ENCODE measurements at places on chromosomes 5 and 9.

DNA sequence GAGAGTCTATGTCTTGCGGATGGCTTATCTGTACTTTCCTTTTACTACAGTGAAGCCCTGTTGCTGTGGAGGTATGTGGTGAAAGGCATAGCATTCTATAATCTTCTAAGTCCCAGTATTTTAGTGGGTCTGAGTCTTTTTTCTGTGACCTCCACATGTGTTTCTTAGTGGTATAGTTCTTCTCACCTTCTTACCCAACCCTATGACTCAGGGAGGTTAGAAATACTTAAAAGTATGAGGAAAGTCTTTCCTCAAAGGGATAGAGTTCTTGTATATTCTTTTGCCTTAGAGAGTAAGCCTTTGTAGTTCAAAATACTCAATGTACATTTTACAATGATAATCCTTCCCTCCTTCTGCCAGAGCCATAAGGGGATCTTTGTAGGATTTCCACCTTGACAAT lies 621.9 kb upstream of the CTNND2 start:
- DNase-seq = no peak

DNA sequence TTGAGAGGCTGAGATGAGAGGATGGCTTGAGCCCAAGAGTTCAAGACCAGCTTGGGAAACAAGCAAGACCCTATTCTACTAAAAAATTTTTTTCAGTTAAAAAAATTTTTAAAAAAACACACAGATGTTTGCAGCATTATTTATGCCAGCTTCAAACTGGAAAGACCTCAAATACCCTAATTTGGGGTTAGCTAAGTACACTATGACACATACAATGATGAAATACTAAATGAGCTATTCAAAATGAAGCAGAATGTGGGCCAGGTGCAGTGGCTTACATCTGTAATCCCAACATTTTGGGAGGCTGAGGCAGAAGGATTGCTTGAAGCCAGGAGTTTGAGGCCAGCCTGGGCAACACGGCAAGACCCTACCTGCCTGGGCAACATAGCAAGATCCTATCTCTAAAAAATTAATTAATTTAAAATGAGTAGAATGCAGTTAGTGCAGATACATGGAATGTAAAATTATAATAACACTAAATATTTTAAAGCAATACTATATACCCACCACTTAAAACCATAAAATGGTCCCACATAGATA lies 44.9 kb downstream of the LHFPL2 start:
- DNase-seq = no peak

DNA sequence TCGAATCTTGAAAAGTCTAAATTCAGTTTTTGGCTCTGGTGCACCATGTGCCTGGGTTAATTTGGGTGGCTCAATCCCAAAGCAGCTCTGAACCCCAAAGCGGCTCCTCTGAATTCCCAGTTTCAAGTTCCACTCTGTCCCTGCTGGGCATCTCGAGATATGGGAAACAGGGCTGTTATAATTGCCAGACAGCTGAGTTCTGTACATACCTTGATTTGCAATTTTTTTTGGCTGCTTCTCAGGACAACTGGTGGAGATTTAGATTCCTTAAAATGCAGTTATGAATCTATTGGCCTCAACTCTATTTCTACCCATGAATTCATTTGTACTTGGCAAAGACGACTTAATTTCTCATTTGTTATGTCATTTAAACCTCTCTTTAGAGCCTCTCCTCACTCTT lies 808.5 kb downstream of the TLE4 start:
- DNase-seq = no peak

DNA sequence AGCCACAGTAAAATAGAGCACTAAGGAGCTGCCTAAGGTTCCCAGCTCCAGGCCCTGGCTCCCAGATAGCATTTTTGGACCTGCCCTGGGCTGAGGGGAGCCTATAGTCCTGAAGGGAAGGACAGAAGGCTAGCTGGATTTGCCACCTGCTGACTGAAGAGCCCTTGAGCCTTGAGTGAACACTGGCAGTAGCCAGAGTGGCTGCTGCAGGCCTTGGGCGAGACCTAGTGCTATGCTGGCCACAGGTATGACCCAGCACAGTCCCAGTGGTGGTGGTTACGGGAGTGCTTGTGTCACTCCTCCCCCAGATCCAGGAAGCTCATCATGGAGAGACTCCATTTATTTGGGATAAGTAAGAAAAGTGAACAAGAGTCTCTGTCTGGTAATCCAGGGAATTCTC lies 10.3 kb upstream of the STX17 start:
- DNase-seq = no peak

GRCh38 chr5:6703806-6704205 lies 9.4 kb upstream of the TENT4A start:
- DNase-seq = no peak

- DNase-seq = no peak
Observed at GRCh38 chr9:135891027-135891631, 16.2 kb downstream of the CAMSAP1 start.

GRCh38 chr5:76223696-76224095 lies 140.5 kb downstream of the SV2C start:
- no peak for DNase-seq

DNA sequence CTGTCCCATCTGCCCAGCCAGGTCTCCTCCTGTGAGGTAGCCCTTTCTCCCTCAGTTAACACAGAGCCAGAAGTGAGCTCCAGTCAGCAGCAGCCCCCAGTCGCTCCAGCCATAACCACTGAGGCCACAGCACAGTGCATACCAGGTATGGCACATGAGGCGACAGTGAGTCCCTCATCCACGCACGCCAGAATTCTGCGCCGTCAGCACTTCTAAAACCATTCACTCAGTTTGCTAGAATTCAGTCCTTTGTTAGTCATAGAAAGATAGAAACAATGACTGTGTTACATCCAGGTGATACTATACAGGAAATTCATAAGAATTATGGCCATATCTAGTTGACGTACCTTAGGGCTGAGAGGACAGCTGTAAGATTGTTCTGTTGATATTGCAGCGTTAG lies 88.5 kb downstream of the KIAA1958 start:
- no peak for DNase-seq

GRCh38 chr5:76620166-76620565 lies 3.0 kb downstream of the F2RL2 start:
- DNase-seq = no peak

DNA sequence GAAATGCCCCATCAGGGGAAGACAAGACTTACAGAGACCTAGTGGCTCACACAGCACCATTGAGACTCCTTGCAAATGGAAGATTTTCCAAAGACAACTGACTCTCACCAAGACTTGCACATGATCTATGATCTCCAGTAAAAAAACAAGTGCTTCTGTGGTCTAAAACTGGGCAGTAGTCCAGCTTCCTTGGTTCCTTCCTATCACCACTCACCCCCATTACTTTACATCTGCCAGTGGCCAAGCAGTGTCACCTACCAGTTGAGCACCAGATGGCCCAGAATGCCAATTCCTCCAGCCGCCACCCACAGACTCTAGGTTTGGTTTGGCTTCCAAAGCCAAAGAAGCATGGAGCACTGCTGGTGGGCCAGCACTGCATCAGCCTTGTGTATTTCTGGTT lies 47.7 kb downstream of the SH3TC2 start:
- no peak for DNase-seq
